NCI-H187 treated with DMSO at 0.1 percent for 48 hours (cell line): ENCODE measurements at places on chromosomes 3 and 15.

GRCh38 chr3:64680334-64680733 lies 7.5 kb downstream of the ADAMTS9 start:
- DNase-seq, result no peak

DNA sequence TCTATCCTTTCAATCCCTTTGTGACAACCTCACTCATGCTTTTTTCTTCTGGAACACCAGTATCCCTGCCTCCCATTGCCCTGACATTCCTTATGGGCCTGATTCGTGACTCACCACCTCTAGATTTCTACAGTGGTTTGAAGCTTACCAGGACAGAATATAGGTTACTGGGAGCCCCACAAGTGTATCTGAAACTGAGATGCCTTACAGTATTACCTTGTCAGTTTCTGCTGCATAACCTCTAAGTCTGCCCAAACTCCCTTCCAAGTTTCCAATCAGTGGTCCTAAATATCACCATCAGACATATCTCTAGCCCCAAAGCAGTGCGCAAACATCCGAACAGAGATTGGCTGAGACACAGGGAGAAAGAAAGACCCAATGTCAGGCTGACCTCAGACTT lies 5.6 kb downstream of the CPB1 start:
- no peak for DNase-seq

- DNase-seq, result no peak
These were observed 29.9 kb downstream of the UBA5 start for GRCh38 chr3:132690040-132690439.

DNA sequence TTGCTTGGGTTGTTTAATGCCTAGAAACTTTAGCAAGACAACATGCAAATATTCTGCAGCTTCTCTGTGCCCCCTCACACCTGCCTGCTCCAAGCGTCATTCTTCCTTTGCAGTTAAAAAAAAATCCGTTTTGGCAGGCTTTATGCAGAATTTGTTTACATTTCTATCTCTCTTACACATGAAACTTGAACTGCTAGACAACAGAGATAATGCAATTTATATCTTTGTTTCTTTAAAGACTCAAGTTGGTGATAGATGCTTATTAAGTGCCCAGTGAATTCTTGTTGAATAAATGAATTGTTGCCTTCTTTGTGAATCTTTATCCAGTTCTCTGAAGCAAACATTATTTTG lies 53.2 kb downstream of the CHST2 start:
- DNase-seq, result no peak

GRCh38 chr3:109982201-109982600 lies 644.9 kb upstream of the DPPA4 start:
- no peak for DNase-seq

DNA sequence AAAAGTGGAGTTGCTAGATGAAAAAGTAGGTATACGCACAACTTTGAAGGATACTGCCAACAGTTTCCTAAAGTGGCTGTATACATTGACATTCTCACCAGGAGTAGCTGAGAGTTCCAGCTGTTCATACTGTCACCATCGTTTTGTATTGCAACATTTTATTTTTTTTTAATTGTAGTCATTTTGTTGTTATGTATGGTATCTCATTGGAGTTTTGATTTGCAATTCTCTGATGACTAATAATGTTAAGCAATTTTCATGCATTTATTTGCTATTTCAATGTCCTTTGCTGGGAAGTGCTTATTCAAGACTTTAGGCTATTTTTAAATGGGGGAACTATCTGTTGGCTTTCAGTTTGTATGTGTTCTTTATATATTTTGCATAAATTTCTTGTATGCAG lies 185.1 kb upstream of the TGFBR2 start:
- no peak for DNase-seq

GRCh38 chr15:89781891-89782618 lies 5.9 kb downstream of the MESP2 start:
- no peak for DNase-seq

GRCh38 chr3:46353647-46354410 lies at the start of gene CCR2:
Gene CCR2, plus strand, starts transcription at chr3:46354111. Its CDS starts 3,417 bp downstream, at chr3:46357528.
- DNase-seq, result no peak

DNA sequence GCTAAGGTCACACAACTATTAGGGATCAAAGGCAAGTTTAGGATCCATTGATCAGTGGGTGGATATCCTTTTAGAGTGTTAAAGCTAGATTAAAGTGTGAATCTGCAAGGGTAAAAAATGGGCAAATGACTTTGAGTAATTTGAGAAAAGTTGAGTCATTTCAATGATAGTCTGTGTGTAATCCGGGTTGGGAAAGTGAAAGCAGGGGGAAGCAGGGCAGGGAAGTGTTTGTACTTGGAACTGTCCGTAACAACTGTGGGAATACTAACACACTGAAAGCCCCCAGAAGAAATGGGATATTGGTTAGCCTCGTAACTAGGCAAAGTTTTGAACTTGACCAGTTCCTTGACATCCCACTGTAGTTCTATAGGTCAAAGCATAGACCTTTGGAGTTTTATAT lies 187.2 kb upstream of the SLITRK3 start:
- DNase-seq, result no peak

GRCh38 chr3:30347679-30348216 lies 258.7 kb upstream of the TGFBR2 start:
- no peak for DNase-seq

GRCh38 chr3:71025010-71025409 lies 558.5 kb downstream of the FOXP1 start:
- DNase-seq, result no peak

- DNase-seq, result no peak
These were observed 142.5 kb upstream of the UBE2E1 start for GRCh38 chr3:23663246-23663645.

GRCh38 chr15:71538181-71538580 lies 272.2 kb upstream of the NR2E3 start:
- no peak for DNase-seq

DNA sequence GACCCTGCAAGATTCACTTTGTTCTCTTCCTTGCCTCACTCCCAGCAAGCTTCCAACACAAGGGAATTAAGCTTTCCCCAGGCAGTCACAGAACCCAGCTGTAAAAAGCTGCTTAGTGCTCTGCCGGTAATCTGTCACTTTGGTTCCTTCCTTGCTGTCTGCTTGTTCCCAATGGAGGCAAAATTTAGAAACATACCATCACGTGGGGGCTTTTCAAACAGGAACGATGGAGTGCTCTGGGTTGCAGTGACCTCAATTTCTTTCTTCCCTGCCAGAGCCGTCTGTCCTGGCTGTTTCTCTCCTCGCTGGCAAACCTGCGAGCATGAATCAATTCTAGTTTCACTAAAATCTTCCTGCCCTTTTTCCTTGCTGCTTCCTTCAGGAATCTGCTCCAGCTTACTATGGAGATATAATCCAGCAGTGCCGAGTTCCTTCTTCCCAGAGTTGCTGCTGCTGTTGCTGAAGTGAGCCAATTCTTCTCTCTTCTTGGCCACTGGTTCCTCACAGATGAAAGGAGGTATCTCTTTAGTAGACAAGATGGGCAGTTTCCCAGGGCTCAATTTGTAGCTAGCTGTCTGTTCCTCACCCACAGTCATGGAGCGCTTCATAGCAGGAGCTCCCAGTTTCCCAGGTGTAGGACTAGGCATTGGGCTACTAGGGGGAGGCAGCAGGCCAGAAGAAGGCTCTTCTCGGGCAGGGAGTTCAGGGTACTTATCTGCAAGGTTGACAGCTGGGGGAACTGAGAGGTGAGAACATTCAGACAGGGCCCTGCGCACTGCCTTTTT lies 88.1 kb downstream of the DHX30 start:
- no peak for DNase-seq

GRCh38 chr3:69906351-69906966 lies 93.1 kb upstream of the SAMMSON start:
- no peak for DNase-seq

DNA sequence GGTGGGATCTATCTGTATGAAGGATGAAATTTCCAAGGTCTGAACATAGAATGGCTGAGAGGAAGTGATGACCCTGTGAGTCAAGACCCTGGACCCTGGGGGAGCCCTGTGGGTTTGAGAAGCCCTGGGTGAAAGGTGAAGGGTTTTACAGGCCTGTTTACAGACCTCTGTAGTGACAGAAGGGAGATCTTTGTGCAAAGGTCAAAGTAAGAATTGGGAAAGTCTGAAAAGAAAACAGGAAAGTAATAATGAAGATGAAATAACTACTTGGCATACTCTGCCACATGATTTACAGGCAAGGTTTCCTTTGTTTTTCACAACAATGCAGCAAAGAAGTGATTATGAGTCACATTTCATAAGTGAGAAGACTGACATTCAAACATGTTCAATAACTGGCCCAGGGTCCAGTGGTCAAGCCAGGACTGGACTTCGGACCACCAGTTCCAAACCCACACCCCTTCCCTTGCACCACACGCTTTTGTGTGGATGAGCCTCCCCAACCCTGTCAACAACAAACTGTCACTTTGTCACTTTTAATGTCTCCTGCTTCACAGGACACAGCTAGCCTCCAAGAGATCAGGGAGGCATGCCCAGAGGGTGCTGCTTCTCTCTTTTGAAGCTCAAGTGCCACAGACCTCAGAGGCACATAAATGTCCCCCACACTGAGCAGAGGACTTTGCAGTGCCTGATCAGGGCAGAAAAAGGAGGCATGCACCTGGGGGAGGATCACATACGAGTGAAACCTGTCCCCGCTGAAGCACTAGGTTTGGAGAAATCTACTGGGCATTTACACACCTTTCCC lies 21.5 kb downstream of the CD86 start:
- no peak for DNase-seq

DNA sequence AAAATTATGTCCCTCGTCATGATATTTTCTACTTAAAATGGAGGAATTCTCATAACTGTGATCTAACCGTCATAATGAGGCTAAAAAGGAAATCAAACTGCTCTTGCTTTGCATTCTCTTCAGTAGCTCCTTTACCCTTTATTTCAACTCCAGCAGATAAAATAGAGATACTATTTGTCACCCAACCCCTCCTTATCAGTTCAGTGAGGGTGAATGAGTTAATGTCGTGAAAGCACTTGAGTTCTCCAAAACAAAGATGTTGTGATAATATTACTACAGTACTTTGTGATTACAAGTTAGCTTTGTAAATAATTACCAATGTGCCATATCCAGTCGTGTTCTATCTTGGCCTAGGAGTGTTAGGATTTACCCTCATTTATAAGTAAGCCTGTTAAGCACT lies 63.4 kb upstream of the ANKRD28 start:
- no peak for DNase-seq

DNA sequence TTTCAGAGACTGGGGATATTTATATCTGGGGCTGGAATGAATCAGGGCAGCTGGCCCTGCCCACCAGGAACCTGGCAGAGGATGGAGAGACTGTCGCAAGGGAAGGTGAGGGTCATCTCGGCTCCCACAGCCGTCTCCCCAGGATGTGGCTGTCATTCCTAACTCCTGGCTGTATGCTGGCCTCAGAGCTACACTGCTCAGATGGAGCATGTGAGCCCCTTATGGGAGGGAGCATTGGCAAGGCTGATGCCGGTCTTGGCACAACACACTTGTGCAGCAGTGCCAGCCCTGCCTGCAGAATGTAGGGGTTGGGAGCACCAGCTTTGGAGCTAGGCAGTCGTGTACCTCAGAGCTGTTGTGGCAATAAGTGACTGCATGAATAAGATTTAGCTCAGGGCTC lies 5.2 kb downstream of the RCCD1 start:
- DNase-seq, result no peak
